ENCODE measurements at places on chromosomes 12 and 14.
A peak's percentile ranks its signal among the peaks of the same experiment; 100 is the strongest.

DNA sequence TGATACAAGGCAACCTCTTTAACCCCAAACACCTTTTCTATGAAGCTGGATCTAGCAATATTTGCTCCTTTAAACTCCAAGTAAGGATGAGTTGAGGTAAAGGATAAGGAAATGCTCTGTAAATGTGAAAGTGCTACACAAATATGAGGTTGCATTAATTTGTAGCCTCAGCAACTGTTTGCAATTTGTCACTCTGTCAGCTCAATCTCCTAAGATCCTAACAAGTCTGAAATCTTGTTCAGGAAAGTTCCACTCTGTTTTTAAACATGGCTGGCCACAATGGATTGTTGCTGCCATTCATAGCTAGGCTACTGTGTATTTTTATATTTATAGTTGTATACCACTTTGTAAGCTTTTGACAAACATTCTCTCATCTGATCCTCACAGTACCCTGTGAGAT is 51.3 kb downstream of the SCN8A start:
- no peak for DNase-seq

DNA sequence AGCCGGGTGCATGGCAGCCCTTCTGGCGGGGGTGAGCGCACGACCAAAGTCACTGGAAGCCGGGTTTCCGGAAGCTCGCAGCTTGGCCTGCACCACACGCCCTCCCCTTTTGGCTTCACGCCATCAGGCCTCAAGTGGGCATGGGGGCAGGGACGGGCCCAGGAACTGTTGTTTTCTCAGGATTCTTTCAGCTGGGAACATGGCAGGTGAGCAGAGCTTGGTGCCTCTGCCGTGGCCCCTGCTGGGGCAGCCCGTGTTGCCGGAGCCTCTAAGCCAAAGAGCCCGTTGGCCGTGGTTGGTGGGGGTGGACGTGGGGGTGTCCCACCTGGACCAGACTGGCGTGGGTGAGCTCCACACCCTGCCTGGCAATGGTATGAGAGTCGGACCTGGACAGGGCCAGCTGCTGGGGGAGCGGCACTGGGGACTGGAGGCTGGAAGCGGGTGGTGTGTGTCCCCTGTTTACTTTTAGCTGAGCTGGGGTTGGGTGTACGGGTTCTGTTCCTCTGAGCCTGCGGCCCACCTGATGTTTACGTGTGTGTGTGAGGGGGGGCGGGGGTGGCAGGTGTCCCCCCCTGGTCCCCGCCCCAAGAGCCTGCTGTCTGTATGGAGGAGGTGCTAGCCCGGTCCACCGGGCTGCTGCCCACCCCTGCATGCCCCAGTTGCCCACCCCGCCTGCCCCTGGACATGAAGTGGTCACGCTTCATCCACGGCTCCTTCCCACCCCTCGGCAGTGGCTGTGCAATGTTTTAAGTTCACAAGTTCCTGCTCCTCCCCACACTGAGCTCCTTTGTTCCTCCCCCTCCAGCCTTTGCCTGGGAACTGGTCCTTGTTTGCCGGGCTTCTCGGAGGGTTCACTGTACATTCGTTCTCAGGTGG is 28.7 kb upstream of the PLD4 start:
- peak; percentile 21 for DNase-seq

DNA sequence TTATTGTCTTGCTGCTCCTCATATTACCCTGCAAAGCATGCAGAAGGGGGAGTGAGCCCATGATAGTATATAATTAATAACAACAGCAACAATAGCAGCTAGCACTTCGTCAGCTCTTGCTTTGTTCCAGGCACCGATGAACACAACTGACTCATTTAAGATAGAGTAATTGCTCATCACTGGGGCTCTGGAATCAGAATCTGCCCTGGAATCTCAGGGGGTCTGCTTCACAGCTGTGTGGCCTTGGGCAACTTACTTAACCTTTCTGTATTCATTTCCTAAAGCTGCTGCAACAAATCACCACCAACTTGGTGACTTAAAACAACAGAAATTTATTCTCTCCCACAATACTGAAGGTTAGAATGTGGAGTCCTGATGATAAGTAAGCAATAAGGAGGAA is 55.0 kb upstream of the PSMC1 start:
- no peak for DNase-seq

DNA sequence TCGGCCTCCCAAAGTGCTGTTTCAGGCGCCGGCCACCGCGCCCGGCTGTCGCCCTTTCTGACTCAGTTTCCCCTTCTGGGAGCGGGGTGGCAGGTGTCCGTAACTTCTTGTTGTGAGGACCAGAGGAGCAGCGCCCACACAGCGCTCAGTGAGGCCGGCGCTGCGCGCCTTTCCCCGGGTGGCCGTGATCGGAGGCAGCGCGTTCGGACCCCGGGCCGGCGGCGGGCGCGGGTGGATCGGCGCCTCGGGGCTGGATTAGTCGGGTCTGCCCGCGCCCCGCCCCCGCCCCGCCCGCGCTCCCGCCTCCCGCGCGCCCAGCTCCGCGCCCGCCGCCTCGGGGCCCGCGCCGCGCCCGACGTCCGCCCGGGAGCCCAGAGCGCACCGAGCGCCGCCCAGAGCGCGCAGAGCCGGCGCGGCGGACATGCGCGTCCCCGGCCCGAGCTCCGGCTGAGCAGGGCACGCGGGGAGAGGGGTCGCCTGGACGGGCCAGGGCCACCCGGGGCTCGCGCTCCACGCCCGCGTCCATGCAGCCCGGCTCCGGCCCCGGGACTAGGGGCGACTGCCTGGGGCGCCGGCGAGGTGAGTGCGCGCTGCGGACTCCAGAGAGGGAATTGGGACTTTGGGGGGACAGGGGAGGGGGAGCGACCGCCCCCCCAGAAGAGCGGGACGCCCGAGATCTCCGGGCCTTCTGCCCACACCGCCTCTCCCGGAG is 50.6 kb downstream of the LRCOL1 start:
- peak; percentile 78 for DNase-seq

DNA sequence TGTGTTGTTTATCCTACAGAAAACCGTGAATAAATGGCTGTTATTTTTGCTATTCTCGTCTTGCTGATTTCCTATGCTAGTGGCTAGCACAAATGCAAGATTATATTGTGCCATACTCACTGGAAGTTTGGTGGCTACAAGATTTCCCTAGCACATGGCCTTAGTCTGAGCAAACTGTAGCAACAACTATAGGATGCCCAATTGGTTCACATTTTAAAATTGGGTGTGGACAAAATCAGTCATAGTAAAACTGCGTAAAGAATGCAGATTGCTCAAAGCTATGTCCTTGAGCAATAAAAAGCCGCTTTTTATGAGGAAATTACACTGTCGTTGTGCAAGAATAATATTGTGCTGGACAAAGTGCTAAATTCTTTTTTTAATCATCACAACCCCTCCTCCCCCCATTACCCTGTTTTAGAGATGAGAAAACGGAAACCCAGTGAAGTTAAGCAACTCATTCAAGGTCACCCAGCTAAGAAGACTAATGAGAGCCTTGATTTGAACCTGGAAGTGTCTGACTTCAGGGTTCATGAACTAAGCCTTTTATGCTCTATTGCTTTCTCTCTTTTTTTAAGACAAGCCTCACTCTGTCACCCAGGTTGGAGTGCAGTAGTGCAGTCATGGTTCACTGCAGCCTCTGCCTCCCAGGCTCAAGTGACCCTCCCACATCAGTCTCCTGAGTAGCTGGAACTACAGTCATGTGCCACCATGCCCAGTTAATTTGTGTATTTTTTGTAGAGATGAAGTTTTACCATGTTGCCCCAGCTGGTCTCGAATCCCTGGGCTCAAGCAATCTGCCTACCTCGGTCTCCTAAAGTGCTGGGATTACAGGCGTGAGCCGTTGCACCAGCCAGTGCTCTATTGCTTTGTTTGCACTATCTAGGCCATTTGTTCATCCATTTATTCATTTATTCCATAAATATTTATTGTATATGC is 73.6 kb downstream of the SRGAP1 start:
- DNase-seq = peak; percentile 53

DNA sequence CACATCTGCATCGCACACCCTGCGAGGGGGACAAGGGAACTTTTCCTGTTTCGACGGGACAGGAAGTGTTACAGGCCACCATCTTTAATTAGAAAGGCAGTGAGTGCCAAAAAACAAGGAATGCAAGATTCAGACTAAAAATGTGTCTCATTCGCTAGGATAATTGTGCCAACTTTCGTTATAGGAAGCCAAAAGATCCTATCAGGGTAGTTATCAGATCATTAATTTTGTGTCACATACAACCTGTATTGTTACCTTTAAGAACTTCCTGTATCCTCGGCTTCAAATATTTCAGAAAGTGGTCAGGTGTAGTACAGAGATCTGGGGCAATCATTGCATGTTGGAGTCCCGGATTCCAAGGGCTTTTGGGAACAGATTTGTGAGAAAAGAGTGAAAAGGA is 19.2 kb upstream of the MGP start:
- DNase-seq = no peak

DNA sequence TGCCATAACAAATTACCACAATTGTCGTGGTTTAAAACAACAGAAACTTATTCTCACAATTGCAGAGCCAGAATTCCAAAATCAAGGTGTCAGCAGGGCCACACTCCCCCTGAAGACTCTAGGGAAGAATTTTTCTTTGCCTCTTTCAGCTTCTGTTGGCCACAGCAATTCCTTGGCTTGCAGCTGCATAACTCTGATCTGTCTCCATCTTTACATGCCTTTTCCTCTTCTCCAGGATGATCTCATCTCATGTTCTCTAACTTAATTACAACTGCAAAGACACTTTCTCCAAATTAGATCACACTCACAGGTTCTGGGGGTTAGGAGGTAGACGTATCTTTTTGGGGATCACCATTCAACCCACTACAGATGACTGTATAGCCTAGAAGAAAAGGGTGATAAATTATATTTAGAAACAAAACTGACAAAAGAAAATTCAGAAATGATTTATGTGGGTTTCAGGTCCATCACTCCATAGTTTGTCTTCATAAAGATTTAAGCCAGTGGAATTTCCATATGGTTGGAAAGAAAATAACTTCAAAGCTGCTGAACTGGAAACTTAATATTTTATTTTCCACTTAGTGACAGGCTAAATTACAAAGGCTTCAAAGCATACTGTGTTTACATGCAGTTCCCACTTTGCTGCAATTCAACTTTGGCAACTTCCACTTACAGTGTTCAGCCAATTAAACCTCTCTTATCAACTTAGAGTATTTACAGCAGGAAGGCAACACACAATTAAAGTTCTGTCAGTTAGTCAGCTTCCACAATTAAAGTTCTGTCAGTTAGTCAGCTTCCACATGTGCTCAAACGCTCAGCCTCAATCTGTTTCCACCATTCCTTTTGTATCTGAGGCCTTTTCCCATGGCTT is 213.3 kb downstream of the EPS8 start:
- no peak for DNase-seq

- DNase-seq = no peak
Observed at GRCh38 chr12:99521664-99522063, 125.9 kb upstream of the GARIN6 start.

- no peak for DNase-seq
Observed at GRCh38 chr12:52526511-52526951, 6.3 kb upstream of the KRT5 start.

- no peak for DNase-seq
Observed at GRCh38 chr12:8455727-8456360, at the start of gene CLEC6A. Gene CLEC6A (plus strand): TSS chr12:8455962. CDS start chr12:8456112, 150 bp downstream.

DNA sequence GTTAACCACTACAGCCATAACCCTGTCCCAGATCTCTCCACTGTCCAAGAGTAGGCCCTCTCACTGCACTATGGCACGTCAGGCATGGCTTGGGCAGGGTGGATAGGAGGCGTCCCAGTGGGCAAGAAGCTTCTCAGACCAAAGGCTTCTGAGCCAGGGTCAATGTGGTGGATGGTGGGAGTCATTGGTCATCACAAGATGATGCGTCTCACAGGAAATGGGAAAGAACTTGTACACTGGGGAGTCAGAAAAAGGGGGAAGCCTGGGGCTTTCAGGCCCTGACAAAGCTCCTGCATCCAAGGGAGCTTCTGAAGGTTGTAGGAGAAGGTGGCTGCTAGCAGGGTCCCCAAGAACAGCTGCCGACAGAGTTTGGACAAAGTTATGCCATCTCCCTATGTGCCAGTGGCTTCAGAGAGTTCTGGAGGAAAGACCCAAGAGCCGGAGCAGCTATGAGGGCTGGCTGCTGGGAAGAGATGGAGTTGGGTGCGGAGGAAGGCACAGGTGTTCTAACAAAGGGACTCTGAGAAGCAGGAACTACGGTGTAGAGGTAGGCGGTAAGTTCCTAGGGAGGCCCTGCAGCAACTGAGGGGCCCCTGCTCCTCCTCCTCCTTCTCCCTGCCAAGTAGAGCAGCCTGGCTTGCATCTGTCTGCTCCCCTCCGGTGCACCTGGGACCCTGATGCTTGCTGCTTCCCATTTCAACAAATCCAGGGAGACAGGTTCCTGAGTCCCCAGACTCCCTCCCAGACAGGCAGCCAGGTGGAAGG is 81.1 kb downstream of the ARL6IP4 start:
- DNase-seq = no peak

GRCh38 chr12:95304673-95305198 is 87.1 kb downstream of the VEZT start:
- DNase-seq = peak; percentile 15

GRCh38 chr14:69852531-69853321 is 26.5 kb upstream of the SMOC1 start:
- DNase-seq = no peak

- DNase-seq = no peak
Observed at GRCh38 chr12:58969237-58969636, 48.9 kb upstream of the LRIG3 start.

- no peak for DNase-seq
Observed at GRCh38 chr14:54440476-54440872, 700 bp downstream of the CNIH1 start.

DNA sequence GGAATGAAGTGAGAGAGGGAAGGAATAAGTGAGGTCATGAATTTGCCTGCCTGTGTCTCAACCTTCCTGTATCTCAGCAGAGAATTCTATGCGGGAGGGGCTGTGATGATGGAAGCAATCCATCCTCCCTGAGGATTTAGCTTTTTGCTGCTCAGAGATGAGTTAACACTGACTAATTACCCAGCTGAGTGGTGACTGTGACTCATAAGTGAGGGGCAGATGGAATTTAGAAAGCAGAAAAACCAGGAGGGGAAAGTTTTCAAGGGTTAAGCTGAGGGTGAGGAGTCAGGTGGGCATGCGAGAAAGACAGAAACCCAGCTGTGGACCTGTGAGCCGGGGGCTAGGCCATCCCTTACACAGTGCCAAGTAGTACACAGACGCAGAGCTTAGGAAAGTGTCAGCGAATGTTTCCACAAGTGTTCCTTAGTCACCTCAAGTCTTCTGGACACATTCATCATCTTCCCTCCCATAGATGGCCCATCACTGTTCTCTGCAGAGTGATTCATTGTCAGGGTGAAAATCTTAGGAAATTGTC is 277.9 kb downstream of the IPO8 start:
- DNase-seq = peak; percentile 22

GRCh38 chr14:59267046-59267445 is 78.6 kb downstream of the DAAM1 start:
- DNase-seq = no peak

- no peak for DNase-seq
Observed at GRCh38 chr12:55686366-55687010, 21.2 kb downstream of the ITGA7 start.

All from hepatic stellate cell (primary cell).